ENCODE measurements at places on chromosomes 16 and 17.
A peak's percentile ranks its signal among the peaks of the same experiment; 100 is the strongest.

GRCh38 chr16:13102401-13102800 is 201.0 kb downstream of the SHISA9 start:
- no peak for DNase-seq

- peak; percentile 39 for DNase-seq
Observed at GRCh38 chr17:19876529-19877161, 8.9 kb upstream of the ULK2 start.

DNA sequence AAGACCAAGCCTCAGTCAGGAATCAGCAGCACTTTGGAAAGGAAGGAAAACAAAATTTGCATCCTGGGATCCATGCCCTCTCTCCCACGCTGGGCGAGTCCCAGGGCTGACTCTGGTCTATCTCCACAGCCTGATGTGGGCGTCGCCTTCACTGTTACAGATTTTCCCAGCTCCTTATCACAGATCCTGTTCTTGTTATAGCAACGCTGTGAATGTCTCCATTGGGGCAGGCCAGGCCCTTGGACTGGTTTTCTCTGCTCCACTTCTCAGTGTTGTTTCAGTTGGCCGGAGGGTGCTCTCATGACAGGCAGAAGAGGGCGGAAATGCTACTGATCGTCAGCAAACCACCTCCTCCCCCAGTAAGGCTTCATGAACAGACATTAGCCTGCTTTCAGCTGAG is 127.9 kb upstream of the CDH11 start:
- DNase-seq = no peak

DNA sequence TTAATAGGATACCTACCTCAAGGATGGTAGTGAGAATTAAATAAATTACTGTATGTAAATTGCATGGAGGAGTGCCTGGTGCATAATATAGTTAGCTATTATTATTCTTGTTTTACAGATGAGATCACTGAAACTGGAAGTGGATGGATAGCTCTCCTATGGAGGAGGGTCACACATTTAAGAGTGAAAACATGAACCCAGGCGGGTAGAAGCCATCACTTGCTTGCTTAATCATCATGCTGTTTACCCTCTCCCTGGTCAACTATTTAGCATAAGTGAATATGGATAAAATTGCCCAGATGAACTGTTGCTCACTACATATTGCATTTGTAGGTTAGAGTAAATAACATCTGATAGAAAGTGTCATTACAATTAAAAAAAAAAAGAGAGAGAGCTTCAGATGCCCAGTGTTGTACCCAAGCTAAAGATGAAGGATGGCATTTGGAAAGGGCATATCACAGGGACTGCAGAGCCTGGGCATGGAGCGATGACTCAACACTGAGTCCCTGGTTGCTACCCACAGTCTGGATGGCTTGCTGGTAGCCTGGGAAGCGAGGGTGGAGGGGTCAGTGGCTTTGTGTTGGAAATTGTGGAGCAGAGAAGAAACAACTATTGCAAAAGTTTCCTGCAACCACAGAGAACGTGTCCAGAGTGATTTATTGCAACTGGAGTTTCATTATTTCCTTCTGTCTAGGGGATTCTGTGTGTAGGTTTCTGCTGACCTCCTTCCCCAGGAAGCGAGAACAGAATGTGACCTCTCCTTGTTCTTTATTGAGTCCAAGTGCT is 414.4 kb downstream of the SHISA9 start:
- DNase-seq = no peak

- DNase-seq = peak; percentile 5
Observed at GRCh38 chr16:14629612-14629918, 495 bp downstream of the PARN start.

- no peak for DNase-seq
Observed at GRCh38 chr17:80071116-80071841, 30.1 kb upstream of the GAA start.

DNA sequence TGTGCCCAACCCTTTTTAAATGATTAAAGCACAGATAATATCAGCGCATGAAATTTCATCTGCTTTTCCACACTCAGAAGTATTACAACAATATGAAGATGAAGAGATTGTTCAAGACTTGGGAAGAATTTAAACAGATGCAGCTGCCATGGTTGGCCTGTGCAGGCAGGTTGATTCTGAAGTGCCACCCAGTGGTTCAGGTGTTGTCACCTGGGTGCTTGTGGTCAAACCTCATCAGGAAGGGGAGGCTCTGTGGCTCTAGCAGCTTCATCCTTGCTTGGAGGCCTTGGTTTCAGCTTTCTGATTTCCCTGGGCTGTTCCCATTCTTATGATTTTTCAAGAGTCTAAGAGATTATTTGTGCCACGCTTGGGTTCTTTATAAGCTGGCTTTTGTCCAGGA is 22.2 kb upstream of the CLEC18C start:
- no peak for DNase-seq

DNA sequence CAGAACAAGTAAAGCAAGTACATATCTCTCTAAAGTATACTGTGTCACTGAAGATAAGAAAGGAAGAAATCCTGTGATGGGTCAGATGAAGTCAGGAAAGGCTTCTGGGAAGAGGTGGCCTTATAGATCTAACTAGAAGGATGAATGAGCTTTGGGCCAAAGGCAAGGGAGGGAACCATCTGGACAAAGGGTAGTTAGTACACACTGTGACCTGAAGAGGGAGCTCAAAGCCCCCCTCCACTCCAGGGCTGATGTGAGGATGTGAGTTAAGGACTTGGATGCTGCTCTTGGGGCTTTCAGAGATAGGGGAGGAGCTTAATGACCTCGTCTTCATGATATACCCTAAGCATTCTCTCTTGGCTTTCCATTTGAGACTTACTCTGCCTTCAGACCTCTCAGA is 185.3 kb upstream of the CACNG3 start:
- DNase-seq = peak; percentile 18

DNA sequence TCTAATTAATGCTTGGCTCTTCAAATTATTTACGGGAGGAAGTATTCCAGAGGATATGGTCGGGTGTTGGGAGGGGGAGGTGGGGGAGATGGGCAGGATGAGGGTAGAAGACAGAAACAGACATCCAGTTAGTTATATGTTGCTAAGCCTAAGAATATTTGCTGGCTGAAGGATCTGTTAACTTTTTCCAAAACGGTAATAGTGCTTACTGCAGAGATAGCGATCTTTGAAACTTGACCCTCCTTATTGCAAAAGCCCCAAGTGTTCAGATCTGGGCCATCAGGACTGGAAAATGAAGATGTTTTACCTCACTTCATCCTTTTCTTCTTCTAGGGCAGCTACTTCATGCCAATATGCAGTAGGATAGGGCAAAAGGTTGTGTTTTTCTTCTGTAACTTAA is 27.0 kb upstream of the MMD start:
- DNase-seq = no peak

DNA sequence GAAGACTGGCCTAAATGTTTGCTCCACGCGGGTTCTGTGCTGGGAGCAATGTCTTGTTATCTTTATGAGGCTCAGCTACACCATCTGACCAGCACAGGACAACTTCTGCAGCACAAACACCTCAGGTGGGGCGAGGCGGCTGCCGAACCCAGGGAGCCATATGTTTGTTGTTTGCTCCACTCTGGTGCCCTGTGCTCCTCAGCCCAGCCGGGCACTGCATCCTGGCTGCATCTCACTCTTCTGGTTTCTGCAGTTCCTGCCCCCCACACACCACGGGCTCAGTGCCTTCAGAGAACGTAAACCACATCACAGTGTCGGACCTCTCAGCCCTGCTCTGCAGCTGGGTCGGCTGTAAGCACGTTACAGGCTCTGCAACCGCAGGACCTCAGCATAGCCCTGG is 32.4 kb downstream of the MXRA7 start:
- peak; percentile 26 for DNase-seq

- no peak for DNase-seq
Observed at GRCh38 chr17:18233803-18234518, 8.5 kb downstream of the LLGL1 start.

- DNase-seq = peak; percentile 57
Observed at GRCh38 chr17:34542700-34543336, 36.6 kb upstream of the TMEM132E start.

GRCh38 chr17:42112552-42113176 is at the start of gene DHX58:
DHX58 (minus strand) TSS chr17:42112714; CDS start chr17:42111892, 822 bp downstream.
- DNase-seq = peak; percentile 85

DNA sequence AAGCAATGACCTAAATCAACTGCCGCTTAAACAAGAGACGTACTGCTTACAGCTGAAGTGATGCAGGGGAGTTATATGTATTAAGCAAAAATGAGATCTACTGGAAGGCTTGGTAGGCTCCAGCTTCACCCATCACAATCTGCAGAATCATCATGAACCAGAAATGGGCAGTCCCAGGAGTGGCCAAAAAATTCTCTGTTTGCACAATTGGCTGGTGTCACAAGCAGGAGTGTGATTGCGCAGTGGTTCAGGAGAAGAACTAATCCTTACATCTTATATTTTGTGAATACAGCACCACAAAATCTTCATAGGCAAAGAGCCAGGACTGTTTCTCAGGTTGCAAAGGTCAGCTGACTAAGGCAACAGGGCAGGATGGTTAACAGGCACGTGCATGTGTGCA is 75.9 kb downstream of the CES1 start:
- DNase-seq = no peak

- no peak for DNase-seq
Observed at GRCh38 chr17:49076573-49077384, 55.8 kb upstream of the B4GALNT2 start.

DNA sequence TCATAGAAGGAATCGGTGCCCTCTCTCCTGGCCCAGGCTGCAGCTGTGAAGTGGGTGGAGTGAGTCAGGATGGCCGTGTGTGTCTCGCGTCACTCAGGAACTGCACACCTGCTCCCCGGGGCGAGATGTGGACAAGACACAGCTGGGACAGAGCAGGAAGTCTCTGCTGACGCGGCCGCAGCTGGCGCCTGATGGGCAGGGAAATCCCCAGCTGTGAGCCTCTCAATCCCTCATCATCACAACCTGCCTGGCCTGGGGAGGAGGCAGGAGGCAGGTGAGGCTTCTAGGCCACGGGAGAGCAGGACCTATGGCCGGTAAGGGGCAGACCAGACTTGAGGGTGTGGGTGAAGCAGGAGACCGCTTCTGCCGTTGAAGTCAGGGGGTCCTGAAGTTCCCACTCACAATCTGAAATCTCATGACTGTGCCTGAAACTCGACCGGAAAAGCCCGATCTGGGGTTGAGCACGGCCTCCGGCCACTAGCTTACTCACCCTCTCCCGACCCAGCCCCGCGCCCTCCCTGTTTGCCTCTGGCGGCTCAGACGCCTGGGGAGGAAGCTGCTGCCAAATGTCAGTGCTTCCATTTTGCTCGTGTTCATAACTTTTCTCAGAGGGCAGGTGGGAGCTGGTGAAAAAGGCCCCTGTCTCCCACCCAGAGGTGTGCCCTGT is 1.1 kb upstream of the TRPV3 start:
- peak; percentile 37 for DNase-seq

DNA sequence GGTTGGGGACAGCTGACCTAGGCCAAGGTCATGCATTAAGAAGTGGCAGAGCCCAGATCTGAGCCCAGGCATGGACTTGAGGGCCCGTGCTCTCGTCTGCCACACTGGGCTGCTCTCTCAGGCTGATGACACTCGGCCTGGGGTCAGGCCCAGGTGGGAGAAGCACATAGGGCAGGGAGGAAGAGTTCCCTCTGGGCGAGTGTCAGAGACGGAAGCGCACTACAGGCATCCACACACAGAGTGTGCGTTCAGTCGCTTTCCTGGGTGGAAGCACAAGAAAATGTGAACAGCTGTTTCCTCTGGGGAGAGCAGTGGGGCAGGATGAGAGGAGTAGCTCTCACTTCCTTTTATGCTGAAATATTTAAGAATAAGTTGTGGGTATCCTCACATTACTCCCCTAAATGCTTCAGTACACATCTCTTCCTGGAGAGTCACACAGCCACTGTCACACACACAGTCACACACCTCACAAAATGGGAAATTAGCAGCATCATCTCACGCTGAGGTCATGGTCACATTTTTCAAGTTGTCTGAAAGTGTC is 59.7 kb downstream of the B9D1 start:
- DNase-seq = no peak

- DNase-seq = no peak
Observed at GRCh38 chr17:70071620-70072019, 3.4 kb upstream of the KCNJ16 start.

DNA sequence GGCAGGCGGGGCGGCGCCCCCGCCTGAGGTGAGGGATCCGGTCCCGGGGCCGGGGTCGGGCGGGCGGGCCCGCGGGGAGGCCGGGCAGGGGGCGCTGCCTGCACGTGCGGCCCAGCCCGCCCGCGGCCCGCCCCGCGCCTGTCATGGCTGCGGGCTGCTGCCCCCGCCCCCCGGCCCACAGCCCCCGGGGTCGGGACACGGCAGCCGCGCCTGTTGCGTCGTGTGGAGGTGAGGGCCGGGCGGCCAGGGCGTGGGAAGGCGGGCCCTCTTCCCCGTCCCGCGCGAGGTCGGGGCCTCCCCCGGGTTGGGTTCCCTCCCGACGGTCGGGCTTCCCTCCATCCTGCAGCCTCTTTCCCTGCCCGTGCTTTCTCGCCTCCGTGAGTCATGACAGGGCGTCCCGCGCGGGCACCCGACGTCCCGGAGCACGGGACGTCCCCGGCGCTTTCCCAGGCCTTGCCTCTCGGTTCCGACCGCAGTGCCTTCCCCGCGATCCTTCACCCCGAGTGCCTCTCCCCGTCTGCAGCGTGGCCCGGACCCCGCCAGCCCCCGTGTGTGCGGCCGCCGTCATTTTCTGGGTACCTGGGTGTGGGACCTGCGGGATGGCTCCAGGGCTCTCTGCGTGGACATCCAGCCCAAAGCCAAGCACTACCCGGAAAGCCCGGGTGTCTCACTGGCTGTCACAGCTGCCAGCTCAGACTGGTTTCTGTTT is 76.7 kb downstream of the CHD9 start:
- peak; percentile 31 for DNase-seq

DNA sequence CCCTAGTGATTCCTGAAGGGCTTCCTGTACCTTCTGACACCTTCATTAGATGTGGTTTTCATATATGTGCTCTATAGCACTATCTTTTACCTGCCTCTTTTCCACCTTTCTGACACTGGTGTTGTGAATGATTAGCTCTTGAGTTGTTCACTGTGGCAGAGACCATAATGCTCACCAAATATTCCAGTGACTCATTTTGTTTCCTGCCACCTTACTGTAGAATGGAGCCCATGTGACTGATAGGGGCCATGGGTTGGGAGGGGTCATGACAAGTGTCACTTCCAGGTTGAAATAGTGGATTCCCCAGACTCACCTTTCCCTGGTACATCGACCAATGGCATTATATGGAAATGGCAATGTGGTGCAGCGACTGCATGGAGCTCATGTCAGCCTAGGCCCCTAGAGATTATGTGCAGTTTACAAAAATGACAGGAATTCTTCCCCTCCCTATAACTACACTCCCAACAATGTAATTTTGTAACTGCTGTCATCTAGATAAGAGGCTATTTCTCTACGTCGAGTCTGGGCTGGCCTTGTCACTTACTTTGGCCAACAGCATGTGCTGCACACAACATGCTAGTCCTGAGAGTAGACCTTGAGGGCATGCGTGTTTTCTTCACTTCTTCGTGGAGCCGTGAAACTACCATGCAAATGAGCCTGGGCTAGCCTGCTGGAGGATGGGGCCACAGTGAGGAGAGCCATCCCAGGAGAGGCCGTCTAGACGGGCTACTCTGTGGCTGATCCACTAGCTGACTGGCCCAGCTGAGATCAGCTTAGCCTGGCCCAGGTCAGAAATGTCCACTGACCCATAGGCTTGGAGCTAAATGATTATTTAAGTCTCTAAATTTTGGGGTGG is 409.5 kb downstream of the CA10 start:
- no peak for DNase-seq

All from CD4-positive, alpha-beta T cell treated with Interleukin-15 for 4 hours (primary cell).